ENCODE measurements at places on chromosomes 5 and 9. TPM values are rescaled to one million over a fixed set of nuclear protein-coding genes. Genes with fewer than 3 reads are reported as not detected.

DNA sequence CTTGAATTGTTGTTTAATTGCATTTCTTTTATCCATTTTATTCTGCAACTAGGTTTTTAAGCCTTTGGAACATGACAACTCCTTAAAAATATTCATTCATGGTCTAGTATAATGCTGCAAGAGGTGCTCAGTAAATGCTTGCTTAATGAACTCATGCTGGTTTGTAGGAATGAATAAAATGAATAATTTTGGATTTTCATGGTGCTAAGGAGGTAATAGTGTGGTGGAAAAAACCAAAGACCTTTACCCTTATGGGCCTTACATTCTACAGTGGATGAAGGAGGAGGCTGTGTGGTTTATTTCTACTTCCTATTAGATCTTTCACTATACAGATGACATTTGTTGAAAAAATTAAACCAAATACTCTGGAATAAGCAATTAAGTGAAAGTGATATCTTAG, 43.4 kb downstream of the LRRTM2 start:
- no peak for DNase-seq

GRCh38 chr5:125703616-125704015, 719.6 kb upstream of the GRAMD2B start:
- DNase-seq = no peak

- DNase-seq = no peak
Measured at GRCh38 chr9:105295201-105295550, 50.7 kb downstream of the SLC44A1 start.

Gene LRRC26
- not detected for total RNA-seq

DNA sequence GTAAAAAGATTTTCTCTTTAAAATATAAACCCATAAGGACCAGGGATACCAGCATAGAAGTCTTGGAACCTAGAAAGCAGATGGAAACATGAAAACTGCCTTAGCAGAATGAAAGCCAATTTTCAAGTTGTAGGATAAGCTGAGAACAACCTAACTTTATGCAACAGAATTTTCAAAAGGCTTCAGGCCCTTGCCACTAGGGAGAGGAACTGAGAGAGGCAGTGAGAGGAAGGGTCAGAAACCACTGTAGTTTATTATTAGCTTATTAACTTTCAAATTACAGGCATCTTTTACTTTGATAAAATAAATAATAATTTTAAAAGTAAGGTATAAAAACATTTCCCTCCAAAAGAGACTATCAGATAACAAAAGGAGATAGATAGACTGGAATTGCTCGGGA, 33.4 kb downstream of the FAM81B start:
- no peak for DNase-seq

DNA sequence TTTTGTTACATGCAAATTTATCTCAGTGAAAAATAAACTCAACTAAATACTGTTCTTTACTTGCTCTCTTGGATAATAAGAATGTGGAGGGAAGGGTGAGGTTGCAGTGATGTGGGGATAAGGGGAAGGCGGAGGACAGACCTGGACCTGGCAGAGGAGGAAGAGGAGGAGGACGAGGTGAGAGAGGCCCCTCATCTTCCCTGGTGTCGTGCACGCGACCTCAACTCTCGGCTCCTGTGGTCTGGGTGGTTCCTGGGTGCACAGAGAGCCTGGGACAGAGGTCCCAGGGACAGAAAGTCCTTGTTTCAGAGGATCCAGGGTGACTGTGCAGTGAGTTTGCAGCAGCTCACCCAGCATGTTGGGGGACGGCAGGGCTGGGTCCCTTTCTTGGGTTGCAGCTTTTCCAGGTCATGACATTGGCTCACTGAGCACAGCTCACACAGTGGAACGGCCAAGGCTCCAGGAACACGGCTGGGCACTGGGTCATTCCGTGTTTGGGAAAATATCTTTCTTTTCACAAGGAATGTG, 37.7 kb upstream of the LPCAT1 start:
- DNase-seq = no peak

Gene CCDC69
- total RNA-seq = 74.7 TPM

- DNase-seq = no peak
Measured at GRCh38 chr5:120564013-120564412, 99.9 kb downstream of the PRR16 start.

Gene ADAMTS12
- not detected for total RNA-seq
